ENCODE measurements at places on chromosomes 5 and 9.

- DNase-seq: no peak
These were observed 189.6 kb downstream of the NR3C1 start for GRCh38 chr5:143213851-143214363.

DNA sequence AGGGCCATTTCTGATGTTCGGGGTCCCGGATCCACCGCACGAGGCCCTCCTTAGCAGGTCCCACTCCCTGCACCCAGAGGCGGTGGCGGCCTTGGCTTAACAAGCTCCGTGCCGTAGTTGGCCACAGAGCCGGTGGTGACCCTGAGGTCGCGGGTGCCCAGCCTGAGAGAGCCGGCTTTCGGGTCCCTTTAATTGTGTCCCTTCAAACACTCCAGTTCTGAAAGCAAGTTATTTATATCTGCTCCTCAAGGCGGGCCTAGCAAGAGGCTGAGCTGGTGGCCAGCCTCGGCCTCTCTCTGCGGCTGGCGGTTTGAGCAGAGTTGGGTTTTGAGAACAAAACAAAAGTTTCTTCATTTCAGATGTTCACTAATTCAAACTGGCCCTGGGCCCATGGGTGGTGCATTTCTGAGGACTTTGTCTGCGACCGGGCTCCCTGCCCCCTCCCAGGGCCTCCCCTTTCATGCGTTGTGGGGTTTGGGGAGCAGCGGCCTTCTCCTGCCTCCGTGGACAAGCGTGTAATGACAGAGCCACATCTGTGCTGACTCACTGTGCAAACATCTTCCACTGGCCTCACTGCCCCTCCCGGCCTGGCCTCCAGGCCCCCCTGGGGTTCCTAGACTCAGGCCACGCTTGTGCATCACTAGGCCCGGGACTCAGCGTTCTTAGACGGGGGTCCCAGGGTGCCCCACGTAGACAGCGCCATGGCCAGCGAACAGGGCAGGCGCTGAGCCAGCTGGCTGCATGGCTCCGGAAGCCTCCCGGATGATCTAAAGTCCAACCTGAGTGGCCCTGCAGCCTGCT lies 49.4 kb upstream of the COL5A1 start:
- peak; percentile 85 for DNase-seq

GRCh38 chr5:55708732-55709131 lies 3.4 kb downstream of the SLC38A9 start:
- no peak for DNase-seq

- no peak for DNase-seq
These were observed 573.7 kb upstream of the DAB2 start for GRCh38 chr5:39998518-39998917.

- DNase-seq: no peak
These were observed 70.5 kb upstream of the GFPT2 start for GRCh38 chr5:180423598-180423997.

GRCh38 chr9:119963258-119963797 lies 594.1 kb upstream of the BRINP1 start:
- no peak for DNase-seq

DNA sequence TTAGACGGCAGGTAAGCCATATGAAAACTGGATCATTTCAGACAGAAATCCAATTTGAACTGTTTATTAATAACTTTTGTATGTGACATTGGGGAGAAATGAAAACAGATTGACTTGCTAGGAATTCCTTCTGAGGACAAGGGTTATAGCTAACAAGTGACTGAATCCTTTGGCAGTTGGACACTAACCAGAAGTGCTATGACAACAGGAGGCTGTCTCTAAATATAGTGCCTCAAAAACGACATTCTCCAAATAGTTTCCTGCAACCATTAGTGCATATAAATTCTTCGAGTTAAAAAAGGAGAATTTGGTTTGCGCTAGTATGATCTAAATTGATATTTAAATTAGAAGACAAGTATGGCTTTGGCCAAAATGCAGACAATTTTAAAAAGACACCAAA lies 338.6 kb downstream of the PTPRD start:
- no peak for DNase-seq

- DNase-seq: no peak
These were observed 42.0 kb downstream of the SHB start for GRCh38 chr9:38026840-38027527.

DNA sequence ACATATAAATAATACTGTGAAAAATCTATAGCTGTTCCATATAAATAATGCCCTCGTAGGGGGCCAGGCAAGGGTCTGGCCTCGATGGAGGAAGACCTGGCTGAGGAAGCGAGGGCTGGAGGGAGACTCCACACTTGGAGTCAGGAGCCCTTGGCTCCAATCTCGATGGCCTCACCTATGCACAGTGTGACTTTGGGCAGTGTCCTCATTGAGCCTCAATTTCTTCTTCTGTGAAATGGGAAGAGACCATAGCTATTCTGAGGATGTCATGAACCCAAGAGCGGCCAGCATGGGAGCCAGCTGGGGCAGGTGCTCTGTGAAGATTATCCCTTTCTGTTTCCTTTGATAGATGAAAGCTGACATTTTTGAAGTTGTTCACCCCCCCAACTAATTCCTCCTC lies 24.8 kb downstream of the ANGPTL2 start:
- DNase-seq: no peak

DNA sequence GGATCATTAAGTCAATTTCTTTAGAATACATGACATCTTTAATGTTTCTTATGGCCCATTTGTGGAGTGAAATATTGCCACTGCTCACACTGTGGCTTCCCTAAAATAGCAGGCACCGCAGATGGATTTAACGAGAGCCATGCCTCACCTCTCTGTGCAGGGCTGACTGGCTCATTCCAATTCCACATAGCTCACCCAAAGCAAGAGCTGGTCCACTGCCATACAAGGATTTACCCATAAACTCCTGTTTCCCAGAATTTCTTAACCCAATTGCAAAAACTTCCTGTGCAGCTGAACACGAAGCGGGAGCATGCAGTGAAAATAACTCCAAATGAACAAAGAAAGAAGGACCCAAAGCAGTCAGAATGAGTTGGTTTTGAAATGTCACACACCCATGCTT lies 159.5 kb downstream of the BAAT start:
- no peak for DNase-seq

- DNase-seq: no peak
These were observed 240.1 kb upstream of the RASA1 start for GRCh38 chr5:87027570-87027969.

DNA sequence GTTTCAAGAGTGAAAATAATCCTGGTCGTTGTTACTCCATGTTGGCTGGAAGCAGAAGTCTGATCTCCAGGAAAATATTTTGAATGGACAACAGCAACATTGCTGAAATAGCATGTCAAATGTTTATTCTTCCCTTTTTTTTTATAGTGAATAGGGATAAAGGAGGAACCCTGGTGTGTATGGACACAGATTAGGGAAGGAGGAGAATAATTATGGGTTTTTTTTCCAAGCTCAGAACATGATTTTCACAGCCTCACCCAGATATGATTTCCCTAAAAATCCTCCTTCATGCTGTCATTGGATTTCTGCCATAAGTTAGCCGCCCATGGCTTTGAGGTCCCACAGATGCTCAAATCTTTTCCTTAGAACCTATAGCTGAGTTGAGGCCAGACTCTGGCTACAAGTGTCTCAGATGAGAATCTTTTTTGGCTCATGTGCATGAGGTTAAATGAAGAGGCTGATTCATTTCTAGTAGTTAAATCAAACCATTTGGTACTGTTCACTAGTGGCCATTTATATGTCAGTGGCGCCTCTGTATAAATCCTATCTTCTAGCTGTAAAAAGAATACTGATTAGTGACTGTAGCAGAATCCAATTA lies 65.5 kb upstream of the LIFR start:
- no peak for DNase-seq

DNA sequence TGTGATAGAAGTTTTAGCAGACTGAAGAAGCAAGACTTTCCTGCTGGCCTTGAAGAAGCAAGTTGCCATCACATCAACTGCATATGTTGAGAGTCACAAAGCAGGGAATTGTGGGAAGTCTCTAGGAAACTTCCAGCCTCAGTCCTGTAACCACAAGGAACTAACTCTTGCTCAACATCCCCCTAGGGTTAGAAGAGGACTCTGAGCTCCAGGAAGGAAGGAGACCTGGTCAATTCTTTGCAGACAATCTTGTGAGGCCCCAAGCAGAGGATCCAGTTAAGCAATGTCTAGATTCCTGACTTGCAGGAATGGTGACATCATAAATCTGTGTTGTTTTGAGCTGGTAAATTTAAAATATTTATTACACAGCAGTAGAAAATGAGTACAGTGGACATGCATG lies 18.6 kb upstream of the ZNF366 start:
- no peak for DNase-seq

- no peak for DNase-seq
These were observed 102.0 kb downstream of the RFK start for GRCh38 chr9:76292246-76292645.

DNA sequence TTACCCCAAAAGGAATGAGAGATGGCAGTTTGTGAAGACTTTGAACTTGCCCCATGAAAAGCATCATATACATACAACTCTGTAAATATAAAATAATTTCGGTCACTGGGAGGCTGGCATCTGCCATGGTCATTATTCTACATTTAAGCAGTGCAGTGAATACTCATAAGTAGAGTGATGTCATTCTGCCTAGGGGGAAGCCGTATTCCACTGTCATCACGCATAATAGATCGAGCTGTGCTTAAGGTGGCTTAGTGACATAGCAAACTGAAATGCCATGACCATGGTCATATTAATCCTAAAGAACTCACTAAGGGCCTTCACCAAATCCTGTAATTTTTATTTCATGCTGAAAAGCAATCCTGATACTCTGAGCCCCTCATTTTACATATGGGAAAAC lies 42.4 kb upstream of the NR4A3 start:
- DNase-seq: no peak

DNA sequence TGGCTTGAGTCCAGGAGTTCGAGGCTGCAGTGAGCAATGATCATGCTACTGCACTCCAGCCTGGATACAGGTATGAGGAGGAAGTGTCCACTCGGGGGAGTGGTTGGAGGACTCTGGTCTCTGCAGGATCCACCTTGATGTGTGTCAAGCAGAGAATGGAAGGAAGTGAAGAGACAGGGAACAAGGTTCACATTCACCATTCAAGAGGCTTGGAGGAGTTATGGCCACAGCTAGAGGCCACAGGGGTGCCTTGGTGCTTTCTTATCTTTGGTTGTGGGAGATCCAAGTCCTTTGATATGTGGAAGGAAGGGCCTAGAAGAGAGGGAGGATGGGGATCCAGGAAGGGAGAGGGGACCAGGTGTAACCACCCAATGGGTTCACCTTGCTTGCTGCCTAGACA lies 5.4 kb upstream of the CERCAM start:
- DNase-seq: no peak

- DNase-seq: peak; percentile 23
These were observed 9.6 kb upstream of the ATP6V0E1 start for GRCh38 chr5:172973931-172974330.

DNA sequence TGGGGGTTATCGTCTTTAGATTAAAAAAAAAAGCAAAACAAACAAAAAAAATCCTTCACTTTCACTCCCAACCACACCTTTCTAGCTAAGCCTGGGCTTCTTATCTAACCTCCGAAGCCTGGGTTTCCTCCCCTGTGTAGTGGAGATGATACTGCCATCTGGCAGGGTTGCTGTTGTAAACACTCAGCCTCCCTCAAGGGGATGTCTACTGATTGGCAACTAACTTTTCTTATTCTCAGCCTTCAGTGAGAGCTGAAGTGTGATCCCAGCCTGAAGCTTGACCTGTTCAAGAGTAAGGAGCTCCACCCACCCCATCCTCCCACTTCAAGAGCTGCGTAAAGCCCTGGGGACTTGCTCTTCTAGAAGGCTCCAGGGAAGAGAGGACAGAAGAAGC lies 21.5 kb upstream of the WWC1 start:
- DNase-seq: no peak

DNA sequence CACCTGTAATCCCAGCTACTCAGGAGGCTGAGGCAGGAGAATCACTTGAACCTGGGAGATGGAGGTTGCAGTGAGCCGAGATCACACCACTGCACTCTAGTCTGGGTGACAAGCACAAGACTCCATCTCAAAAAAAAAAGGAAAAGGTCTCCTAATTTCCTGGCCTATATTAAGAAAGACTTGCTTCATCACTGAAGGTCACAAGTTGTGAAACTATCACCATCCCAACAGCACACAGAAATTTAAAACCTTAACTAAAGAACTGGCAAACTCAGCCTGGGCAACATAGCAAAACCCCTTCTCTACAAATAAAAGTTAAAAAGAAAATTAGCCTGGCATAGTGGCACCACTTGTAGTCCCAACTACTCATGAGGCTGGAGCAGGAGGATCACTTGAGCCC lies 17.2 kb downstream of the FRMD3 start:
- DNase-seq: no peak

GRCh38 chr5:133292300-133292699 lies 240.5 kb downstream of the HSPA4 start:
- no peak for DNase-seq

DNA sequence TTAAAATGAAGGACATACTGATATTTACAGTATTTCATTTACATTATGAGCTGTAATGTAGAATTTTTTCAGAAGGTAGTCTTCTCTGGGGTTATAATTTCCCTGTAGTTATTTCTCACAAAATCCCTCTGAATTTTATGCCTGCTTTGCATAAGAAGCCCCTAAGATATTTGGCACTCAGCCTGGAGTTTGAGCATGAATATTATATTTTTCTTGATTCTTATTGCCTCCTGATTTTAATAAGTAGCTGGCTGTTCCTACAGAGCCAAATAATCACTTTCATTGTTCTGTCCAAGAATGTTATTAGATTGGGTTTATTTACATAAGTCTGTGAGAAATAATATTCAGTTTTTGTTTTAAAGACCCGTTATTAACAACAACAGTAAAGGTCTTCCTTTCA lies 195.0 kb downstream of the FER start:
- DNase-seq: no peak

DNA sequence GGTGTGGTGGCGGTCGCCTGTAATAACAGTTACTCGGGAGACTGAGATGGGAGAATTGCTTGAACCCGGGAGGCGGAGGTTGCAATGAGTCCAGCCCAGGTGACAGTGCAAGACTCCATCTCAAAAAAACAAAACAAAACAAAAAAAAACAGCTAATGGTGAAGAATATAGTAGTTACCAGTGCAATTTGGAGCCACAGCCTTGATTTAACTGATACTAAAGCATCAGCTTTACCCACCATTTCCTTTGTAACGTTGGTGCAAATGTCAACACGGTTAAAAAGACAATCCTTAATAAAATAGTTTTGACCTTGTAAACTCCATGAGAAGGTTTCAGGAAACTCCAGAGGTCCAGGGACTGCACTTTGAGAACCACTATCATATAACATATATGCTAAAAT lies 41.8 kb downstream of the FNBP1 start:
- no peak for DNase-seq

GRCh38 chr5:144103611-144104485 lies 66.6 kb downstream of the YIPF5 start:
- DNase-seq: no peak

GRCh38 chr5:77633709-77634108 lies 4.8 kb downstream of the OTP start:
- no peak for DNase-seq

DNA sequence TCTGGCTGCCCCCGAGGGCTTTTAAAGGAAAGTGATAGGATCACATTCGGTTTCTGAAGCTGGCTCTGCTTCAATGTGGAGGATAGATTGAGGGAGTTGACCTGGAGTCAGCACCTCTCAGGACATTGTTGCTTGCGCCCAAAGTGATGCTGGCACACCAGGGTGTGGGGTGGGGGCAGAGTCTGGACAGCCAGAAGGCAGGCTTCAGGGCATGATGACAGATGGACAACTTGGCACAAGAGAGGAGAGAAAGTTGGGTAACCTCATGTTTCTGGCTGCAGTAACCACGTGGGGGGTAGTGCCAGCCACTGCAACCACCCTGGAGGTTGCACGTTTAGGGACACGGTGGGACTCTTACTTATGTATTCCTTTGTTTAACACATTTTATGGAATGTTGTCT lies 9.5 kb downstream of the ALDH1B1 start:
- DNase-seq: no peak

GRCh38 chr9:95528908-95529502 lies 12.2 kb upstream of the PTCH1 start:
- no peak for DNase-seq
